ENCODE measurements at places on chromosomes 1 and 21.

GRCh38 chr1:8396786-8397406, 79.0 kb downstream of the SLC45A1 start:
- DNase-seq = peak; percentile 80

DNA sequence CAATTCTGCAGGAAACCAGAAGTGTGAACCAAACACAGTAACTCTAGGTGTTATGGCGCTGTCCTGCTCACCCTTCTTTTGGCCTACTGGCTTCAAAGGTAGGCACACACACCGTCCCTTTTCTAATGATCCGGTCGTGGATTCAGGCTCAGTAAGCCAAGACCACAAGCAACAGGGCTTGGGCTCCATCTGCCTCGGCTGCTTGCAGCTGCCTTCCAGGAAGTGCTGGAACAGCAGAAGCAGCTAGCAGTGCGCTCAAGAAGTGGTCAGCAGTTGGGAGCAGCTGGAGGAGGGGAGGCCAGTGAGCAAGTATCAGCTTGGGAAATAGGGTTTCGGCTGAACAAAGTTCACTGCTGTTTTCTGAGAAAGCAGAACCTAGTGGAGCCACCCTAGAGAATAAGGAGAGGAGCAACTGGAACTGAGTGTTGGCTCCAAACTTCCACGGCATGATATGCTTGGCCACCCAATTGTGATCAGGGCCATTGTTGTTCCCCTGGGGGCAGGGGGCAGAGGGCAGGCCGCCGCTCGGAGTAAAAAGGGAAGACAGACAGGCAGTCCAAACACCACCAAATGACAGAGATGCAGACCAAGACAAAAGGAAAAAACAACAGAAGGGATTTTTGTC, 173.4 kb downstream of the TOMM20 start:
- DNase-seq = no peak

- DNase-seq = no peak
These were observed 59.5 kb downstream of the ATP2B4 start for GRCh38 chr1:203686091-203686632.

DNA sequence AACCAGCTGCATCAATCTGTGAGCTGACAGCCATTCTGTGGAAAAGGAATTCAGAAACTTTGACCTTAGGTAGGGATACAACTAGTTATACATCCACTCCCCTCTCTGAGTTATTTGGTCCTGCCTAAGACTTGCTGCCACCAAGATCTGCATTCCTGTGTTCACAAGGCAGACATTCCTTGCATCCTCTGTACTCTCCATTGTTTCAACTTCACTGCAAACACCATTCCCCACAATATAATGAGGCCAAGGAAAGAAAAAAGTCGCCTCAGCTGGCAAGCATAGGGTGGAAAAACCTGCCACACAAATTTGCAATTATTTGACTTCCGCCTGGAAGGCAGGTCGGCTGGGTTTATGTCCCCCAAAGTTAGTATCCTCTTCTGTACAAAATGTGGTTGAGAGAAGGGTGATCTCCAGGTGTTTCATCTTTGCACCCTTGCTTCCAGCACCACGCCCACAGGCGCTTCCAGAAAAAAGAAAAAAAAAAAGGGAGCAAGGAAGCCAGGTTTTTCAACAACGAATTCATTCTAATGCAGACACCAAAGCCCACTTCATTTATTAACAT, 676 bp upstream of the CTTNBP2NL start:
- peak; percentile 43 for DNase-seq

DNA sequence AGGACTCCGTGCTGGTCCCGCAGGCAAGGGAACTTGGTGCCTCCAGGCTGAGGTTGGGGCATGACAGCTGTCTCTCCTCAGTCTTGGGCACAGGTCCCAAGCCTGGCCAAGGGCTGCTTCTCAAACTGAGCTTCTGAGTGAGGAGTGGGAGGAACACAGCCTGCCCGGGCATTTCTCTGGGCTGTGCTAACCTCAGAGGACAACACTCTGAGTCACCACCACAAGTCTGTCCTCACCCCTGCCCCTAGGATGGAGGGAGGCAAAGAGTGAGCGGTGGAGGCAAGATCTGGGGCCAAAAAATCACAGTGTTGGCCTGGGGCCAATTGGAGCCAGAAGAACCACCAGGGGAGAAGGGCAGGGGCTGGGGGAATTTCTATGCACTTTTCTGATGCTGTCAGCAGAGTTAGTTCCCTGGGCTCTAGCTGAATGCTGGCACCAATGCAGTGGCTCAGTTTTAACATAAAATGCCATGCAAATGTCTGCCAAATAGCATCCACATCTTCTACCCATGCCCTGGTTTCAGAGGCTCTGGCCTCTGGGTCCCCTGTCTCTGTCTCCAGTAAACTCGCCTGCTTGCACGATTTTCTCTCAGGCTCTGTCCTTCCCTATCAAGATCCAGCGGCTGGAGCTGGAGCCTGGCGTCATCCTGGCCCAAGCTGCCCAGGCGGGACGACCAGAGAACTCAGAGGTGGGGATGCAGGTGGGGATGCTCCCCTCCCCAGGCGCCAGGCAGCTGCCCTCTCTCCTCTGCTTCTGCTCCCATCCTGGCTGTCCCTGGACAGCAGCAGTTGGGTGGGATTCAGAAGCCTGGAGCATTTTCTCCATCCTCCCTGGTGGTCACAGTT, 11.0 kb upstream of the CDK18 start:
- peak; percentile 68 for DNase-seq

DNA sequence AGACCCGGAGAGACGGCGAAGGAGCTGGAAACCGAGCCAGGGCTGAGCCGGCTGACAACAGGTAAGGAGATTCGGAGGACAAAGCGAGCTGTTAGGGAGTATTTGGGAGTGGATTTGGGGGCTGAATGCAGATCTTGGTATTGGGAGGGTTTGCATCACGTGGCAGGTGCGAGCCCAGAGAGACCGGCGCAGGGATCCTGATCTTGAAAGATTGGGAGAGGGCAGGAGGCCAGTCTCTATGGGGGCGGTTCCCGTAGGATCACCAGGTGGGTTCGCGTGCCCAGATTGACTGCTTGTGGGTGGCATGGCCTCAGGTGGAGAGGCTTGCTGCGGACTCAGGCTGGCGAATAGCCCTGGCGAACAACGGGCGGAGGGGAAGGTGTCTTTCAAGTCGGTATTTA, 204 bp downstream of the CIART start:
- no peak for DNase-seq
